Stimulated activated CD4-positive, alpha-beta T cell treated with anti-CD3 and anti-CD28 coated beads, TNF-alpha, amount 100 ng/mL, for 24 hours (primary cell): ENCODE measurements at places on chromosomes 1 and 21.

GRCh38 chr1:88526456-88526855 lies 157.6 kb upstream of the PKN2 start:
- no peak for DNase-seq

GRCh38 chr1:45767035-45767434 lies 16.6 kb upstream of the IPP start:
- no peak for DNase-seq

GRCh38 chr1:48725341-48726046 lies 51.2 kb downstream of the BEND5 start:
- no peak for DNase-seq

GRCh38 chr1:3159121-3159520 lies 90.1 kb downstream of the PRDM16 start:
- DNase-seq, result no peak

DNA sequence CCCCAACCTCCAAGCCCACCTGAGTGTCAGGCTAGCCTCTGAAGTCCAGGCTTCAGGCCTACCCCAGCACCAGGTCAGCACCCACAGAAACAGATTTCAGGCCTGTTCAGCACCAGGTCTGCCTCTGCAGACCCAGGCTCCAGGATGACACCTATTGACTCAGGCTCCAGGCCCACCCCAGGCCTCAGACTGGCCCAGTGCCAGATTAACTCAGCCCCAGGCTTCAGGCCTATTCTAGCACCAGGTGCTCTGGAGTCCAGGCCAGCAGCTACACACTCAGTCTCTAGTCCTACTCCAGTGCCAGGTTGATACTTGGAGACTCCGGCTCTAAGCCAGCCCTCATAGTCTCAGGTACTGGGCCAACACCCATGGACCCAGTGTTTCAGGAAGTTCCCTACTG lies 541.7 kb upstream of the PBX1 start:
- DNase-seq, result no peak

- DNase-seq, result no peak
Measured at GRCh38 chr1:59353453-59353852, 56.6 kb downstream of the FGGY start.

DNA sequence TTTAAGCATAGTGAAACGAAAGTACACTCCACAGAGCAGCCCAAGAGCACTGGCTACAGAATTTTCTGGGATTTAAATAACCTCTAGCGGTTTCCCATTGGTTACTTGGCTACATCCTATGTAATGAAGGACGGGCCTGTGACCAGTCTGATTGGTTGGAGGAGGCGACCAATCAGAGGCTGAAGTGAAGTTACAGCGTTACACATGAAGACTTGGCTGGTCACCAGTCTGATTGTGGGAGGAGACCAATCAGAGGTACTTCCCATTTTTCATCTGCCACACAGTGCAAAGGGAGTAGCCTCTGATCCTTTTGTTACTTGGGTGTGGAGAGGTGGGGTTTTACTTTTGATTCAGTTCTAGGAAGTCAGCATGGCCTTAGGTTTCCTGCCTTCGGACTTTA lies 142.7 kb upstream of the SERTAD4 start:
- no peak for DNase-seq

DNA sequence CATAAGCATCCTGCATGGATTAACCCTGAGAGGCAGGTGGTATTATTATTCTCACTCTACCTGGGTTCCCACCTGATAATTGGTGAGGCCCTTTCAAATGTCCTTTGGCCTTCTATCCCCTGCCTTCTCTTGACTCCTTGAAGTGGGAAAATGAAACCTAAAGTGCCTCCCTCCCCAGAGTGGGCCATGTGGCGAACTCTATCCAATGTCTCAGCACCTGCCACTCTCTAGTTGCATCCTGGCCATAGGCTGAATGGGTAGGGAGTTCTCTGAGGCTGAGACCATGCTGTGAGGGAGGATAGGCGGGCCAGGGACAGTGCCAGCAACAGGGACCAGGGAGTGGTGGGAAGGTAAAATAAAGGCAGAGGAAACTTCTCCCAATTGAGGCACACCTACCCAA lies 35.3 kb downstream of the ELF3 start:
- no peak for DNase-seq

DNA sequence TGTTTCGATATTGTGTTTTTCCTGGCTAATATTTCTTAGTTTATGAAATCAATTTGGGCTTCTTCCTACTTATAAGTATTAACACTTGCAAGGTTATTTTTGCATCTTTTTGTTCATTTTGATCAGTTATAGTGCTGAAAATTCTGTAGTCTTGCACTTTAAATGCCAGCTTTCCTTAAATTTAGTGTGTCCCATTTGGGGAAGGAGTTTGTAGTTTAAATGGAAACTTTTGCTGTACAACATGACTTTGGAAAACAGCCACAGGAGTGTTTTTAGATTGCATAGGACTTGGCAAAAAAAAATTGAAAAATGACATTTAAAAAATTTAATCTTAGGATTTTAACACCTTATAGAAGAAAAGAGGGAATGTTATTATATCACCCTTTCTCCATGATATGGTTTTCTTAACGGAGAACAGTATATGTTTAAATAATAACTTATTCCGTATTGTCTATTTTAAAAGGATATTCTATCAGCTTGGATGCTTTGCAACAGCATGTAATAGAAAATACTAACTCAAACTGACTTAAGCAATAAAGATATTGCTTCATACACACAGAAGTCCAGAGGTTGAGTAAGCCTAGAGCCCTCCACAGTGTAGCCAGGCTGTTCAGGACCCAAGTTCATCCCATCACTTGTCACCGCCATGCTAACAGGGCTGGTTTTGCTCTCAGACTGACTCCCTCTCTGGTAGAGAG lies 53.8 kb downstream of the LYPLAL1 start:
- no peak for DNase-seq

- DNase-seq, result no peak
Measured at GRCh38 chr21:40717028-40717427, 129.9 kb downstream of the DSCAM start.

GRCh38 chr1:86227026-86227425 lies 70.5 kb upstream of the COL24A1 start:
- DNase-seq, result no peak

DNA sequence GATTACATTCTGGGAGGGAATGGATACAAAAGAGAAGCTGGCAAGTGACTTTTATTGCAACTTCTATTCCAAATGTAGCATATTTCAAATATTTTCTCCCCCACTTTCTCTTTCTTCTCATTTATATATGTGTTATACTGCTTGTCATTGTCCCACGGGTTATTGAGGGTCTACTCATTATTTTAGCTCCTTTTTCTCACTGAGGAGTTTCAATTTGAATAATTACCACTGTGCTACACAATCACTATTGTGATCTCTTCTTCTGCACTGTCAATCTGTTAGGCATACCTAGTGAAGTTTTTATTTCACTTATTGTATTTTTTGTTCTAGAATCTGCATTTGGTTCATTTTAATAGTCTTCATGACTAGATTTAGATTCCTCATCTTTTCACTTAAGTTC lies 339.7 kb downstream of the PTPRC start:
- no peak for DNase-seq

- DNase-seq, result no peak
Measured at GRCh38 chr1:201505503-201505890, 1.4 kb downstream of the CSRP1 start.

DNA sequence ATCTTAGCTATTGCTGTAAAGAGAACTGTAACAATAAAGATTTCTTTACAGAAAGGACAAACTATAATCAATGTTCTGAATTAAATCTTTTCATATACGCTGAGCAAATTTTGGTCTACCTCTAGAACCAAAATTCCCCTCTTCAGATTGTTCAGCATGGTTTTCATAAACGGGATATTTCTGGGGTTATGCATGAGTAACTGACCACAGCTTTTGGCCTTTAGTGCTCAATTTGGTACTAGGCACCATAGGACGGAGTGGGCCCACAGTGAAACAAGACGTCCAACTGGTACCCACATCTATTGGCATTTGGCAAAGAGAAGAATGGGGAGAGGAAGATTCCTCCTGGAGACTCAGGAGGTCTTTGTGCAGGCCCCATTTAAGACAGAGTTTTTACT lies 184.5 kb downstream of the TGFBR3 start:
- no peak for DNase-seq

- no peak for DNase-seq
Measured at GRCh38 chr1:205505791-205506190, 1.3 kb downstream of the CDK18 start.

DNA sequence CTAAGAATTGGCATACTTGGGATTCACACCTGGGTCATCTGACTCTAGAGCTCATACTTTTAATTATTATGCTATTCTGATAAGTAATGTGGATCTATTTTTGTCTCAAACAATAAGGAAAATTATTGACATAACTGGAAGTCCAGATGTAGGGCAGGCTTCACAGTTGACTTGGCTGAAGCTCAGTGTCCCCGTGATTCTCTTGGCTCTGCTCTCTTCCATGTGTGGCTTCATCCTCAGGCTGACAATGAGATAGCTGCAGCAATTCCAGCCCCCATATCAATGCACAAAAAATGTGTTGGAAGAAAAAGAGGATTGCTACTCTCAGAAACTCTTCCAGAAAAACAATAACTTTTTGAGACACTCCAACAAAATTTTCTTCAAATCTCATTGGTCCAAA lies 23.8 kb downstream of the HSD11B1 start:
- no peak for DNase-seq

DNA sequence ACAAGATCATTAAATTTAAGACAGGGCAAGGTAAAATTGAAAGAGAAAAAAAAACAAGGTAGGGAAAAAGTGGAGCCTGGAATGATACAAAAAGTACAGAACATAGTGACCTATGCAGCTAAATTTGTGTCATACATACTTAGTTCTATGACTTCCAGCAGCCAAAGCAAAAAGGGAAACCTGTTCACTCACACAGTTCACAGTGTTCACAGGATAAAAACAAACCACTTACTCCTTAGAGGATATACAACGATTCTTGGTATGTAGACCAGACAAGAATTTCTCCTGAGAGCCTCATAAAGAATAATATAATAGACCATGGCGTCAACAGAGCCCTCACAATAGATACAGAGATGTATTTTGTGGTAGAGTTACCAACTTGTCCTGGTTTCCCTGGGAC lies 27.5 kb downstream of the COA7 start:
- no peak for DNase-seq

- peak; percentile 56 for DNase-seq
Measured at GRCh38 chr1:160830321-160831153, 32.1 kb downstream of the CD244 start.

DNA sequence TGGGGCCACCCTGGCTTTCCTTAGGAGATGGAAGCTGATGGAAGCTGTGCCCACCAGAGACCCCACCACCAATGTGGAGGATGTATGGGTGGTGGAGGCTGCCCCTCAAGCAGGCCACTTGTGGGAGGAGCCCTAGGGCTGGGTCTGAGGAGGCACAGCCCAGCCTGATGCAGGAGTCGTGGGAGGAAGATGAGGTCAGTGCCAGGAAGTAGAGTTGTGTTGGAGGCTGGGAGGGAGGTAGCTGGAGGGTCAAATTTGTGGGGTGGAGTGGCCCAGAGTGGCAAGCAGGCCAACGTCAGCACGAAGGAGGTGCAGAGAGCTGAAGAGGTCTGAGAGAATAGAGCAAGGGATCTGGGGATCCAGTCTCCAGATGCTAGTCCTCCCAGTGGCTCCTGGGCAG lies 119.0 kb upstream of the USP24 start:
- DNase-seq, result no peak

DNA sequence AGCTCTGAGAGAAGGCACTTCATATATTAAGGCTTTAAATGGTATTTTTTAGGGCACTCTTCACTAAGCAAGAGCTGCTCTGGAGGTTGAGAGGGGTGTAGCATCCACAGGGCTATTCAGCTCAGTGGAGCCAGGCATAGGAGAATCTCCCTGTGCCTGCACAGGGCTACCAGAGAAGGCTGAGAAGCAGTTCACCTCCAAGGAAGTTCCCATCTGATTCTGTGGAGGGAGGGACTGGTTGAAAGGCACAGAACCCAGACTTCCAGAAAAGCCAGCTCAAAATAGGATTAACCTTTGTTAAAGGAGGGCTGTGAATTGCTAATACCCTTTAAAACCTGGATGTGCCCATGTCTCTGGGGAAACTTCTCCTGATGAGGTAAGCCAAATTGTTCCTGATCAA lies 304.5 kb downstream of the TTLL7 start:
- no peak for DNase-seq

DNA sequence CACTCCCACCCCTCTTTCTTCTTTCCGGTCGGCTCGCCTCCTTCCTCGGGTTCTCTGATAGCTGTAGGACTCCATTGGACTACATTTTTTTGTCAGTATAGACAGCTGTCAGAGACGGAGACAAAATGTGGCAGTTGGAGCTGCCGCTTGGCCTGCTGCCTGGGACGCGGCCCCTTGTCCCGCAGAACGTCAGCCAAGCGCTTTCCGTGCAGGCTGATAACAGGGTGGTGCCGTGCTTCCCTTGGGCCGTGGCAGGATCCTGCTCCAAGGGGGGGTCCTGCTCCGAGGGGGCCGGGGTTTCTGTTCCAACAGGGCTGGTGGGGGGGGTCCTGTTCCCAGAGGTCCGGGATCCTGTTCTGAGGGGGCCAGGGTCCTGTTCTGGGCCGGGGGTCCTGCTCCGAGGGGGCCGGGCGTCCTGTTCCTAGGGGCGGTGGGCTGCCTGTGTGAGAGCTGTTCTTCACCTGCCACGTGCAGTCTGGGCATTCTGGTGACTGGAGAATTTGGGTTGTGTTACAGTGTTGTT lies 4.9 kb downstream of the SKI start:
- no peak for DNase-seq

DNA sequence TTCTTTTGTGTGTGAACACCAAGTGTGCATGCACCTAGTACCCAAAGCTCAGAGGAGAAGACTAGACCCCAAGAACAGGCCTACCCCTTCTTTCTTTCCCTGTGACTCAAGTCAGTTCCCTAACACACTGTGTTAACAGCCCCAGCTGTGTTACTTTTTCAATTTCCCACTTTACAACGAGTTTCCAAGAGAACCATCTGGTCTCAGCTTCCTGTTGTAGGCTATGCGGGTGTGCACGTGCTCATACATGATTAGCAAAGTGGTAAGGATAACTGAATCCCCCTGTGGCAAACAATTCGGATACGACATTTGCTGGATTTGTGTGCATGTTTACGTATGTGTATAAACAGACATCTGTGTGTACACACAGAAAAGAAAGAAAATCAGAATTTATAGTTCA lies 17.9 kb downstream of the IFNAR2 start:
- DNase-seq, result no peak

- DNase-seq, result no peak
Measured at GRCh38 chr1:38791164-38791515, 68.4 kb downstream of the RRAGC start.

DNA sequence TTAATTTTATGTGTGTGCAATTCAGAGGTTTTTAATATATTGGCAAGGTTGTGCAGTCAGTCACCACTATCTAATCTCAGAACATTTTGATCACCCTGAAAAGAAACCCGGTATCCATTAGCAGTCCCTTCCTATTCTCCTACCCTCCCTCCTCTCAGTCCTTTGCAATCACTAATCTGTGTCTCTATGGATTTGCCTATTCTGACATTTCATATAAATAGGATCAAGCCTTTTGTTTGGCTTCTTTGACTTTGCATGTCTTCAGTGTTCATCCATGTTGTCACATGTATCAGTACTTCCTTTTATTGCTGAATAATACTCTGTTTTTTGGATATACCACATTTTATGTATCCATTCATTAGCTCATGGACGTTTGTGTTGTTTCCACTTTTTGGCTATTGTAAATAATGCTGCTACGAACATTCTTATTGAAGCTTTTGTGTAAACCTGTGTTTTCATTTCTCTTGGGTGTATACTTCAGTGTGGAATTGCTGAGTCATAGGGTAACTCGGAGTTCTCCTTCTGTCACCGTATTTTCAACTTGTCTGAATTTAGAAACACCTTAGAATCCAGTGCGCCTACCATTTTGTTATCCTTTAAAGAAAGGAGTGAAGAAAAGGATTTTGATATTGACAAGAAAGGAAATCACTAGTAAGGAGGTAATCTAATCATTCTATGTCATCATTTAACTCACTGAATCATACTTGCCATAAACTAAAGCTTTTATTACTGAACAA lies 3.4 kb downstream of the CEP85 start:
- no peak for DNase-seq

GRCh38 chr1:161091796-161092507 lies 2.6 kb upstream of the NECTIN4 start:
- no peak for DNase-seq
